ENCODE measurements at places on chromosomes 6 and 20.

GRCh38 chr6:104229057-104229456 is 630.7 kb downstream of the HACE1 start:
- no peak for DNase-seq

GRCh38 chr20:58697867-58698703 is 5.5 kb downstream of the NPEPL1 start:
- no peak for DNase-seq

DNA sequence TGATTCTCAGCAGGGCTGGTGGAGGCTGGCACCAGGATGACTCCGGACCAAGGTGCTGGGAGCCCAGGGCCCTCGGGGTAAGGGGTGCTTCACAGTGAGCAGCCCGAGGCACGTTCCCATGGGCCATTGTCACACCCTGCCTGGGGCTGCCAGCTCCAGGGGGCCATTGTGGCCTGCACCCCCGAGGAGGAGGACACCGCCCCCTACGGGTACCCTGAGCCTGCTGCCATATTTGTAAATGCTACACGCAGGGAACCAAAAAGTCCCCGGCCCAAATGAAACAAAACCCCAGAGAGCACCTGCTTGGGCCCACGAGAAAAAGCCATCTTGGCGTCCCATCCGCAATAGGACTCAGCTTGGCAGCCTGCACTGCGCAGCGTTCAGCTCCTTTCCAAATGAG is 64.7 kb upstream of the GATA5 start:
- DNase-seq, result no peak

- no peak for DNase-seq
Measured at GRCh38 chr6:153476243-153476642, 345.2 kb upstream of the RGS17 start.

- DNase-seq, result no peak
Measured at GRCh38 chr6:97850458-97851212, 567.6 kb upstream of the MMS22L start.

GRCh38 chr6:53573299-53573698 is 28.4 kb upstream of the GCLC start:
- DNase-seq, result no peak

DNA sequence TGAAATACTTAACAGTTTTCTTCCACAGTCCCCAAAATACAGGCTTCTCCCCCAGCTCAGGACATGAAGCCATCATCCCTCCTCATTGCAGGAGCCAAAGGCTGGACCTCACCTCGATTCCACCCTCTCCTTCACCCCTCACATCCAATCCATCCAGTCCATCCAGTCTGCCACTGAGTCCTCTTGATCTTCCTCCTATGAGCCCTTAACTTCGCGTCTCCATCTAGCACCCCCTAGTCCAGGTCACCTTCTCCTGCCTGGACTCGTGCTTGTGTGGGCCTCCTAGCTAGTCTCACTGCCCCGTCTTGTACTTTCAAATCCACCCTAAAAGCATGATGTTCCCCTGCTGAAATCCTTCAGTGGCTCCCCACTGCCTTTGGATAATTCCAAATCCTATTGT is 3.3 kb downstream of the TRIB3 start:
- no peak for DNase-seq

GRCh38 chr20:60051911-60052310 is 93.7 kb downstream of the CDH26 start:
- no peak for DNase-seq

DNA sequence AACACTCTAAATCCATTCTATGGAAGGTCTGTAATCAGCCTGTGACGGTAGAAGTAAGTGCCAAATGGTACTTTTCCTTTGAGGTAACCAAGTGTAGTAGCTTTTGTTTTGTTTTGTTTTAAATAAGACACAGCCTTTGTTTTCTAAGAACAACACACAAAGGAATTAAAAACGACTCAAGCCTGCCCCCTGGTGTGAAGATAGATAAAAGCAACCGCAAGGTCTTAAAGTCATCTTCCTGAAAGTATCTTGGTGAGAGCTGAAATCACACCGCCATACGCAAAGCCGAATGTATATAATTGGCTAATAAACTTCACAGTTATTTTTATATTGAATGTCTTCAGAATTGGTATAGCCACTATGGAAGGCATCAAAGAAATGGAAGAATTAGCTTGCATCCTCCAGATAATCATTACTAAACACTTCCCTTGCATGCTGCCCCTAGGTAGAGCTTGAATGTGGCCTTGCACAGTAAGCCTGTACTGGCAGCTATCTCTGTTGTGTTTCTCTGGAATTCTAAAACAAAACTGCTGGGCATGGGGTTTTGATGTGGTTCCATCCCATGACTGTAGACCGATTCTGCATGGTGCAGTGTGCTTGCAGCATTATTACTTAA is 95.6 kb downstream of the LAMP5 start:
- no peak for DNase-seq

DNA sequence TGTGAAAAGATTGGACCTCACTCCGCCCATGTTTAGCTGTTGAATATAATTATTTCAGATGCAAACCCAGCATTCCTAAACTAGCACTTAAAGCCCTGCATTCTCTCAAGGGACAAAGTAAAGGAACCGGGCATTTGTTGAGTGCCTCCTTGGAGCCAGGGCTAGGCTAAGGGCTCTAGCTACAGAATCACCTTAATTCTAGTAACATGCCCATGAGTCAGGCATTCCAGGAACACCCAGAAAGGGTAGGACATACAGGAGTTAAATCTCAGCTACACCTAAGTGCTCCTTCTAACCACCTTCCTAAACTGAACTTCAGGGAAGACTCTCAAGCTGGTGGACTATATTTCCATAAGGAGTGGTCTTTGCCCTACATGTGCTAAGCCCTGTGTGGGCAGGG is 89.4 kb downstream of the SLC24A3 start:
- no peak for DNase-seq

All from GM12891 (cell line).